ENCODE measurements at places on chromosomes 2 and 18. TPM values are rescaled to one million over a fixed set of nuclear protein-coding genes. Genes with fewer than 3 reads are reported as not detected.

The ACMSD gene
- not detected for total RNA-seq

The FAM237A gene
- total RNA-seq = not detected

The C2orf66 gene
- total RNA-seq = 0.38 TPM

The CCDC142 gene
- 16.1 TPM for total RNA-seq

DNA sequence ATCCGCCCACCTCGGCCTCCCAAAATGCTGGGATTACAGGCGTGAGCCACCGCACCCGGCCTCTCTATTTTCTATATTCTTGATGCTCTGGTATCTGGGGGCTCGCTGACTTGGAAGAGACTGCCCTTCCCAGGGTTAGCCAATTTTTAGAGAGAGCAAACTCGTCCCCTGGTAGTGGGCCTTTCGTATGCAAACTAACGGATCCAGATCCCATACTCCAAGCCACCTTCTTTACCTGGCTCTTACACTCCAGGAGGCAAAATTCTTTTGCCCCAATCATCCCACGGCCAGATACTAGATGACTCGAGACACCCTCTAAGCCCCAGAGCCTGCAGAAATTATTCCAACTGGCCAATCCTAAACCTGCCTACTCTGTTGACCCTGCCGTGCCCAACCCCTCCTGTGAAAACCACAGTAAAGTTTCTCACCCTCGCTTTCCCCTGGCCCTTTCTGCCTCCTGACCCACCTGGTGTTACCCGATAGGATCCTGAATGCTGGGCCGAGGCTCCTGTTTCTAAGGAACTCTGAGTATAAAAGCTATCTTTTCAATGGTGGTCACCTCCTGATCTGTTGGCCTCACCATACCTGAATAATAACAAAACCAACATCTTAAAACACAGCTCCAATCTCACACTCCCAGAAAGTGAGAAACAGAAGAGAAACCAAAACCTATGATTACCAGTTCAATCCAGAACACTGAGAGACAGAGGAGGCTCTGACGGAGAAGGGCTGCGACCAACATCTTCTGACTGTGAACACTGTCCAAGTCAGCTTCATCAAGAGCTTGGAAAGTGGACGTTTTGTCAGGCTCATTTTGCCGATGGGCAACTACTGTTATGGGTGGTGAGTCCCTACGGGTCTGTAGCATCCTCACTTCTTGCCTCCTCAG lies 57.6 kb upstream of the ZNF532 start:
- no peak for DNase-seq

GRCh38 chr2:117127680-117128079 lies 686.8 kb upstream of the DDX18 start:
- no peak for DNase-seq

GRCh38 chr18:50013363-50014138 lies 181.4 kb downstream of the MYO5B start:
- no peak for DNase-seq

DNA sequence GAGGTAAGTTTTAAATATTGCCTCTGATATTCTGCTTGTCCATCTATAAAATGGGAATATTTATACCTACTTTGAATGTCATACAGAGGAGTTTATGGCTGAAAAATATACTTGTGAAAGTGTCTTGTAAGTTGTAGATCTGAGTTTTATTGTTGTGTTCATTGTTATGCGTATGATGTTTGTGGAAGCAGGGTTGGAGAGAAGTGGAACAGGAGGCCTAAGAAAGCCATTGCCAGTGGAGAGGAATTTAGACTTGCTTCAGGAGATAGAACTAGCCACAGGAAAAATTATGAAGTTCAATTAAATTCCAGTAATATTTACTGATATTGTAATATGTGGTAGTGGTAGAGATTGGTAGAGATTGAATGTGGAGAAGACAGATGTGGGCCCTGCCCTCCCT lies 491.9 kb upstream of the FANCL start:
- DNase-seq = no peak

Measured in upper lobe of right lung (tissue), 1 donor.